CD4-positive, alpha-beta T cell treated with Interleukin-17A for 4 hours (primary cell): ENCODE measurements at places on chromosomes 2 and 18.

- DNase-seq = no peak
These were observed 38.5 kb downstream of the CARF start for GRCh38 chr2:202950592-202950991.

GRCh38 chr18:70221156-70221914 is 15.8 kb upstream of the RTTN start:
- no peak for DNase-seq

GRCh38 chr2:180133736-180134135 is 126.6 kb upstream of the CWC22 start:
- DNase-seq = no peak

DNA sequence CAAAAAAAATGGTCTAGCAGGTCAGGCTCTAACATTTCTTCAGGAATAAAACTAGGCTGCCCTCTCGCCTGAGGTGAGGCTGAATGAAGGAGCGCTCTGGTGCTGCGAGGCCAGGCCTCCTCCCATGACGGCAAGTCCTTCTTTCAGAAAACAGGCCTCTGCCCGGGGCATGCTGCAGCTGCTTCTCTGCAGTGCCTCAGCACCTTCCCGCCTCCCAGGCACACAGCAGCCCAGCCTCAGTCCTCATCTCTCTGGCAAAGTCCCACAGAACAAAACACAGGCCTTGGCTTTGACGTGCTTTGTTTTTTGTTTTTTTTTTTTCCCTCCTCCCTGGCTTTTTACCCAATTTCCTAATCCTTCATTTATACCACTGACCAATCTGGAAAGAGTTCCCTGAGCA is 74.8 kb downstream of the BCL11A start:
- no peak for DNase-seq

- DNase-seq = no peak
These were observed 771.2 kb upstream of the LINC00305 start for GRCh38 chr18:64919971-64920570.

DNA sequence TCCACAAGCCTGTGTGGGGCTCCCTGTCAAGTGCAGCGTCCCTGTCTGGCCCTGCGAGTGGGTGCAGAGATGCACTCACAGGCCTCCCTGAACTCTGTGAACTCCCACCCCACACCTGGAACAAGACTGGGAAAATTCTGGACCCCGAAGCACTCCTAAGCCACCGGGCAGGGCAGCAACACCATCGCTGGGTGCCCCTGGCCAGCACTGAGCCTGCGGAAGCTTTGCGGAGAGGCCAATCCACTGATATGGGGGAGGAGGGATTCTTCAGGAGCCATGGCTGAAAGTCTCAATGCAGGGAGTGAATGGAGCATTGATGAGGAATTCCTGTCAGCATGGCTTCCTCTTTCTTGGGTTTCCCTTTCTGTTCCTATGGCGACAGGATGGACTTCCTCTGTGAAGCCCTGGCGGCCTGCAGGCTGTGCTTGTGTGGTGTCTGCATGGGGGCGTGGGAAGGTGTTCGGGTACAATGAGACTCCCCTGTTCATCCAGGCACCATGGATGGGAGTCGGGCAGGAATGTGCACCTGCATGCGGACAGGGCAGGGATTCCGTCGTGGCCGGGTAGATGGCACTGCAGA is 15.1 kb downstream of the TRIB2 start:
- no peak for DNase-seq

- DNase-seq = no peak
These were observed 79.2 kb upstream of the MGAT5 start for GRCh38 chr2:134174711-134175110.

GRCh38 chr2:159939946-159940345 is 122.5 kb downstream of the PLA2R1 start:
- DNase-seq = no peak

- DNase-seq = no peak
These were observed 236.8 kb upstream of the TNP1 start for GRCh38 chr2:217096474-217097225.

- DNase-seq = no peak
These were observed 223.1 kb upstream of the SP5 start for GRCh38 chr2:170492010-170492409.

DNA sequence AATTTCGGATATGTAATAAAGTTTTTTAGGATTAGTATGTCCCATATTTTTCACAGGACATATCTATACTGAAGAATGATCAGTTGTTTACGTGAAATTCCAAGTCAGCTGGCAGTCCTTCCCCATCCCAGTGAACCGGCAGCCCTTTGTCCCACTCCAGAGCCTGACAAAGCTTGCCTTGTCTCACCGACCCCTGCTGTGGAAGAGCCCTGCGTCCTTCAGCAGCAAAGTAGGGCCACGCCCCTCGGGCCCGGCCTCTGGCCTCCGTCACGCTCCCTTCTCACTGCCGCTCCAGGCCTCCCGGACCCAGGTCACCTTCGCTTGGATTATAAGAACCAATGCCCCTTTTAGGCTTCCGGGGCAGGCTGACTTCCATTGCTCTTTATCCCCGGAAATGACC is 89.8 kb upstream of the TGIF1 start:
- no peak for DNase-seq

GRCh38 chr2:81976998-81977397 is 1672.4 kb upstream of the LRRTM1 start:
- no peak for DNase-seq

DNA sequence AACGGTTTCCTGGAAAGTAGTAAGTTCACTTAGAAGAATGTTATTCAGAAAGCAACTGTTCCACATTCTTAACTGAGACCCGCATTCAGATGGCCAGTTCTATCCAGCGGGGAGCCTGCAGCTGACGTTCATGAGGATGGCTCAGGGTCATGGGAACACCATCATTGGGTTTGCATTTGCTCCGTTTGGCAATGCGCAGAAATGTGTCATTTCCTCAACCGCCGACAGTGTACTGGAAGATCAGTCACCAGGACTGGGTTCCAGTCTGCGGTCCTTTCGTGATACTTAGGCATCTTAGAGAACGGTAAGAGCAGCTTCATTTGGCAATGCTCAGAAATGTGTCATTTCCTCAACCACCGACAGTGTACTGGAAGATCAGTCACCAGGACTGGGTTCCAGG is 104.0 kb downstream of the DNER start:
- no peak for DNase-seq

DNA sequence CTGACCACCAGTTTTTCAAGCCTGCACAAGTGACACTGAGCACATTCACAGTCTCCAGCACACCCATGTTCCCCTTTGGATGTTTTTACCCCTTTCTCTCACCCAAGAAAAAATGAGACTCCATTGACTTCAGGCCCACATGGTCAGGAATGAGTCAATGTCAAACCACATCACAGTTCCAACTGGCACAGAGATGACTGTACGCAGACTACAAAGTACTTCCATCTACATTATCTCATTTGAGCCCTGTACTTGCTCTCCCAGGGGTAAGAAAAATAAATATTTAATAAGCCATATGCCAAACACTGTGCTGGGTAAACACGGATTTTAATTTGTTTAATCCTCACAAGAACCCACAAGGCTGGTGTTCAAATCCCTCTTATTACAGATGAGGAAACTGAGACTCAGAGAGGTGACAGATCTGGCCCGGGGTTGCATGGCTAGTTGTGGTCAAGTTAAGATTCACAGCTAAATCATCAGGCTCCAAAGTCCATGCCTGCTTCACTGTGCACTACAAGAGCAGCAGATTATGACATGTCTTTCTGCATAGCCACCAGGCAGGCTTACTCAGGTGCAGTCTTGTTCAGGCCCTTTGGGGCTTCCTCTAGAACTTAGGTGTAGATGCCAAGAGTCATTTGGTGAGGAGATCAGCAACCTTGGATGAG is 106.1 kb downstream of the TXNL1 start:
- DNase-seq = no peak

DNA sequence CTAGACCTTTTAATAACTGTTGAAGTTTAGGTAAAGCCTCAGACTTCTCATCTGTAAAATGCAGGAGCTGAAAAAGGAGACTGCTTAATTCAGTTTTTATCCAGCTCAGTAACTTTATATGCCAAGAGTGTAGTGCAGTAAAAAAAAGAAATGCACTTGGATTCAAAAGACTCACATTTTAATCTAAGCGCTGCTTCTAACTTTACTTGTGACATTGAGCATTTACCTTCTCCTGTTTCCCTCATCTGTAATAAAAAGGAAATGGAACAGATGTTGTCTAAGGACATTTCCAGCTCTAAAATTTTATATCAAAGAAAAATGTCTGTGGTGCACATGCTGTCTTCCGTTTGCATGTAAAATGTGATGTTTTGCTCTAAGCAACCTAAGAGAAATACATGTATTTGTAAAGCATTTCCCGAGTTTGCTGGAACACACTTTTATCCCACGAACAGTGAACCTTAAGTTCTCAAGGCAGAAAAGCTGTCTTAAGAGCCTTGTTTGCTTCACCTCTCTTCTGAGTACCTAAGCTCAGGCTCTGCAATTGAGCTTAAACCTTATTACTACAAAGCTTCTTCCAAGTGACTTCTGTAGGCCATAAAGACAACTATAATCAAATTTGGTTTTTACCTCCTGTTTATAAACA is 24.2 kb upstream of the TANK start:
- no peak for DNase-seq

DNA sequence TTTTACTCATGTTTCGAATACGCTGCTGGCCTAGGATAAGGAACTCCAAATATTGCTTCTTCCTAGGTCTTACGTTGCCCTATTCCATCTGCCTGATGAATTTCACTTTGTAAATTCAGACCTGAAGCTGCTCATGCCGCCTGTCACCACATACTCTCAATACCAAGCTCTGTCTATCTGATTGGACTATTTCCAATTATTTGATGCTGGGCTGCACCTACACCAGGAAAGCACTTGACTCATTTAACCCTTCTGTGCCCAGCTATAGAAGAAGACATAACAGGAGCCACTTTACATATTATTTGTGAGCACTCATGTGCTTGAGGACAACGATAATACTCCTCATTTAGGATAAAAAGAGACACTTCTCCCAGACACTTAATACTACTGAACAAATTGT is 1293.9 kb upstream of the LRRTM1 start:
- DNase-seq = no peak

DNA sequence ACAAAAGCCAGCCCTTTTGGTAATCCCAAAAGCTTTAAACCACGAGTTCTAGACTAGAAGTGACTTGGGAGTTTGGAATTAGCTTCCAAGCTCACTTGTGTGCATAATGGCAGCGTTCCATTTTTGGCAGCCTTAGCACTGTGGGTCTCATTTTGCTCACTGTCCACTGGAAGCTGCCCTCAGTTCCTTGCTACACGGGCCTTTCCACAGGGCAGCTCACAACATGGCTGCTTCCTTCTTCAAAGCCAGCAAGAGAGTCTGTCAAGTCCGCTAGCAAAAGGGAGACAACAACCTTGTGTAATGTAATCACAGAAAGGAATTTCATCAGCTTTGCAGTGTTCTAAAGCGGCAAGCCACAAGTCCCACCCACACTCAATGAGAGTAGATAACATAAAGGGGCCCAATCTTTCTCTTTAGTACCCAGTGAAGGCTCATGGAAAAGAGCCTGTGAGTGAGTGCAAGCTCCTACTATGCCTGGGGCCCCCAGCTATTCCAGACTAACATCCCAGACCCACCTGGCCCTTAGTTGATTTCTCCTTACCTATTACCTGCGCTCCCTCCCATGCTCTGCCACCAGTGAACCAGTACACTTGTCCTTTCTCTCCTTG is 239.7 kb upstream of the FBXO11 start:
- DNase-seq = no peak

- no peak for DNase-seq
These were observed 32.9 kb upstream of the ZEB2 start for GRCh38 chr2:144552821-144553220.

DNA sequence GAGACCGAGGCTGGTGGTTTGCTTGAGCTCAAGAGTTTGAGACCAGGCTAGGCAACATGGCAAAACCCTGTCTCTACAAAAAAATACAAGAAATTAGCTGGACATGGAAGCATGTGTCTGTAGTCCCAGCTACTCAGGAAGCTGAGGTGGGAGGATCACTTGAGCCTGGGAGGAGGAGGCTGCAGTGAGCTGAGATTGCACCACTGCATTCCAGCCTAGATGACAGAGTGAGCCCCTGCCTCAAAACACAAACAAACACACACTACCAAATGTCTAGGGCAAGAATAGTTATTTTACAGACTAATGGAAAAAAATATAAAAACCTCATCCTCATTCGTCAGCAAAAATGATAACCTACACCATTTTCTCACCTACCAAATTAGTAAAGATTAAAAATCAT is 15.3 kb downstream of the BUB1 start:
- no peak for DNase-seq

GRCh38 chr18:8901019-8901418 is 195.7 kb downstream of the MTCL1 start:
- DNase-seq = no peak

DNA sequence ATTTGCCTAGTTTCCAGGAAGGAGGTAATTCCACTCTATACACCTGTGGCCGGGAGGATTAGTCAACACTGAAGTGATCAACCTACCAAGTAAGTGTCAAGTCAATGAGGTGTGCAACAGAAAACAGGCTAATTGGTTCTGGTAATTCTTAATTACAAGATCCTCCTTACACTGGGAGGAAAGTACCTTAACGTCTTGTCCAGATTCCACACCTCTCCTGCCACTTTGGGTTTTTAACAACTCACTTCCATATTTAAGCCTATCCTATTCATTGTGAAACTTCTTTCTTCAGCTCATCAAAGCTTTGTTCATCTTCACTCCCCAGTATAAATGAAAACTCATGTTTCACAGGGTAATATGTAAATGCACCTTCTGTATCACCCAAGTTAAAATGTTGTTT is 22.0 kb upstream of the MAP4K4 start:
- no peak for DNase-seq

- no peak for DNase-seq
These were observed 163.1 kb upstream of the WDSUB1 start for GRCh38 chr2:159449504-159450124.

- no peak for DNase-seq
These were observed 40.7 kb downstream of the TRAPPC12 start for GRCh38 chr2:3420076-3420768.

DNA sequence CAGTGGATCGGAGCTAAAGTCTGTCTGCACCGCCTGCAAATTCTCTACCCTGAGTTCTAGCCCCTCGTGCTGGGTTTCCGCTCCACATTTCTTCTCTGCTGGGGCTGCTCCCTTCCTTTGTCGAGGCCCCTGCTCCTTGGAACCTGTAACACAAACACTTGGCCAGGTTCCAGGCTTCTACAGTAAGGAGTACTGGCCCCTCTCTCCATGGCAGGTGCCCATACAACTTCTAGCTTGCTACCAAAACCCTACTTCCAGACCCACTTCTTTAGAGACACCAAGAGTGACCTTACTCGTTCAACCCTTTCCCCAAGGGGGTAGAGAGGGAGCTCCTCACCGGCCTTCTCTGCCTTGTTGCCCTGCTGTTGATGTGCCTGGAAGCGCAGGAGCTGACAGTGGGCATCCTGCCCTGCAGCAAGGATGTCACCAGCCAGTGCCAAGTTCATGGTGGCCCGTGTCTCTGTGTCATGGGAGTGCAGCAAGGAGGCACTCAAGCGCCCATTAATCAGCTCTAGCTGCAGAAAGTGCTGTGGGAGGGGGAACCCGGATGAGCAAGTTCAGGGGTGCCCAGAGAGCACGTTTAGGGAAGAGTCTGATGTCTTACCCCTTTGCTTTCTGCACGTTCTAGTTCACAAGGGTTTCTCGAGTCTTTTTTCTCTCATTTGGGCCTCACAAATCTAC is 1.1 kb downstream of the PREB start:
- DNase-seq = no peak
